Activated B cell treated with CpG ODN at 0.5 μM for 24 hours (primary cell): ENCODE measurements at places on chromosomes 6 and 20.

DNA sequence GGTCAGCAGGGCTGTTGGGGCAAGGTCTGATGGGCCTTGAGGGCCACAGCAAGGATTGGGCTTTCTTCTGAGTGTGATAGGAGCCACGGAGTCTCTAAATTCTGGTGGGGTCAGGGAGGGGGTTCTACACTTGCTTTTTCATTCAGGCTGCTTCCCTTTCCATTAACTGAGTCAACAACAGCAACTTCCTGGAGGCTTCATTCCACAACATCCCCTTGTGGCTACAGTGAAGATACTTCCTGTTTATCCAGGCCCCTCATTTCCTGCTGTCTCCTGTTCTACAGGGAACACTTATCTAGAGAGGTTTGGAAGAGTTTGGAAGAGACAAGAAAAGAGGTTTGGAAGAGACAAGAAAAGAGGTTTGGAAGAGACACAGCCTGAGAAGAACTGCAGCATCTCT is 144.8 kb upstream of the ENPP5 start:
- H3K27me3 ChIP-seq: no peaks in the 10 kb centered on the region
- H3K36me3 ChIP-seq: no peaks in the 10 kb centered on the region
- DNase-seq: no peak
- H3K4me3 ChIP-seq: no peak overlapping the region
- H3K27ac ChIP-seq: no peak overlapping the region

DNA sequence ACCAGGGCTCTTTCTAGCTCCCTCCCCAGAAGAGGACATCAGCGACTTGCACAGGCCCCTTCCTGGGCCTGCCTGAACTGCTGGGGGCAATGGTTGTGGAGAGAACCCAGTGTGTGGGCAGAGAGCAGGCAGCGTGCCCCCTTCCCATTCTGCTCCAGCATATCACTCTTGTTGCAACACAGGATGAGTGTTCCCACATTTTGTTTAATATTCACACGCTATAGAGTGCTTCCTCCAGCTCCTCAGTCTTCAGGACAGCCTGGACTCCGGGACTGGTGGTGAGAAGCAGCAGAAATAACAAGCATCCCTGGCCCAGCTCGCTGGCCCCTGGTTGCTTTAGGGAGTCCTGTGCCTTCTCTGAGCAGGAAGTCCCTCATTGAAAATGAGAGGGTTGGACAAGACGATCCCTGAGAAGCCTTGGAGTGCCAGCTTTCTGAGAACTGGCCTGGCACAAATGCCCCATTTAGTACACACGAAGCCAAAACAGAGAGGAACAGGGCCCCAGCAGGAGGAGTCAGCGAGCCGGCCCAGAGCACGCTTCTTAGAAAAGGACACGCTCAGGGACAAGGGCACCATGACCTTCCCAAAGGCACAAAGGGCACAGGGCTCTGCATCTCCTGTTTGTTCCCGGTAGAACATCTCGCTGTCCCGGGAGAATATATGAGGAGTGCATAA is 84.2 kb upstream of the FOXC1 start:
- H3K4me1 ChIP-seq: peaks cover 8% of the 10 kb centered on the region
- no peak for DNase-seq
- H3K4me3 ChIP-seq: no peak overlapping the region
- H3K27ac ChIP-seq: no peak overlapping the region

GRCh38 chr20:20261159-20261558 is 106.7 kb upstream of the INSM1 start:
- peaks cover 5% of the 10 kb centered on the region for H3K27me3 ChIP-seq
- DNase-seq: no peak
- H3K27ac ChIP-seq: no peak overlapping the region
- peaks cover 7% of the 10 kb centered on the region for H3K4me1 ChIP-seq

DNA sequence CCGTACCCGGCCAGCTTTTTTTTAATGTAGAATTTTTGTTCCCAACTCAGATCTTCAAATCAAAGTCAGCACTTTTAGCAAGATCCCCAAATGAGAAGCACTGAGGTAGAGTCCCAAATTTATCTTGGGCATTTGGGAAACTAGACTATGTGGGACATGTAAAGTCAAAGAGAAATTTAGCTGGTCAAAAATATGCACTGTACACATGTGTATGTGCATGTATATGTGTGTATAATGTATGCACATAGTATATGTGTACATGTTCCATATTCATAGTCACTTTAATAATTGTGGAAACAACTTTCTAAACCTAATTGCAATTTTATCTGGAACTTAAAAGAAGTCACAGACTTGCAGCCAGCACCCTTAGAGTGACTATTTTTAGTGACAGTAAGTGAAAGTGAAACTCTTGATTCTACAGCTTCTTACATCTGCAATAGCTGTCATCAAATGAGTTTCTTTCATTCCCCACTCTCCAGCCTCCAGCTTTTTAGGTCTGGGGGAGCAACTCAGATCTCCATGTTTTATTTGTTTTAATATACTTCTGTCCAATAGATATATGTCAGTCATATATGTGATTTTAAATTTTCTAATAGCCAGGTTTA is 53.6 kb downstream of the CDC40 start:
- peaks cover 13% of the 10 kb centered on the region for H3K4me1 ChIP-seq
- H3K4me3 ChIP-seq: no peak overlapping the region
- no peaks in the 10 kb centered on the region for H3K27me3 ChIP-seq
- H3K27ac ChIP-seq: peak overlapping the region; percentile 46

DNA sequence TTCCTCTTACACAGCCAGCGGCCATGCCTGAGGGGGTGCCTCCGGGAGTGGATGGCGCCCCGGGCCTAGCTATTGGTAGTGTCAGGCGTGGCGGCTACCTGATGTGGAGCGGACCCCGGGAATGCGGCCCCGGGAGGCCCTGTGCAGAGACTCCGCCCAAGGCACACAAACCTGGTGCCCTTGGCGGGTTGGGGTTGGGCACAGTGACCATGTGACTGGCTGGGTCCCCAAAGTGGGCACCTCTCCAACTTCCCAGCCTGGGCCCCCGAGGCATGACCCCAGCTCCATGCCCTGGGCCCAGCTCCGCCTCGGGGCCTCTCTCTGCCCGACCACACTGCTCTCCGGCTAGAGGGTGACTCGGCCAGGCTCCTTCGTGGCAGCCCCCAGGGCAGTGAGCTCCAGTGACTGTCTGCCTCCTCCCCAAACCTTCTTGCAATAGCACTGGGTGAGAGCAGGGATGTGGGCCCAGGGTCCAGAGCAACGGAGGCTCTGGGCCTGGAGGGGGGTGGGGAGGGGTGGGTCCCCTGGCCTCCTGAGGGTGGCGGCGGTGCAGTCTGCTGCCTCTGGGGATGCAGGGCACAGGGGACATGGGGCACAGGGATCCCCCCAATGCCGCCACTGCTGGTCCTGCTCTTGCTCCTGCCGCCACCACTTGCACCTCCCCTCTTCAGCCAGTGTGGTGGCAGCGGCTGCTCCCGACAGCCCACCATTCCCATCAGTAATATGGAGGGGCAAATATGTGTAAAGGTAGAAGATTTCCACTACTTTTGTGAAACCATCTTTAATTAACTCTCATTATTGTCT is 942.9 kb upstream of the EPHA7 start:
- no peaks in the 10 kb centered on the region for H3K4me1 ChIP-seq
- H3K36me3 ChIP-seq: no peaks in the 10 kb centered on the region
- no peaks in the 10 kb centered on the region for H3K27me3 ChIP-seq
- no peak overlapping the region for H3K4me3 ChIP-seq
- no peak for DNase-seq

DNA sequence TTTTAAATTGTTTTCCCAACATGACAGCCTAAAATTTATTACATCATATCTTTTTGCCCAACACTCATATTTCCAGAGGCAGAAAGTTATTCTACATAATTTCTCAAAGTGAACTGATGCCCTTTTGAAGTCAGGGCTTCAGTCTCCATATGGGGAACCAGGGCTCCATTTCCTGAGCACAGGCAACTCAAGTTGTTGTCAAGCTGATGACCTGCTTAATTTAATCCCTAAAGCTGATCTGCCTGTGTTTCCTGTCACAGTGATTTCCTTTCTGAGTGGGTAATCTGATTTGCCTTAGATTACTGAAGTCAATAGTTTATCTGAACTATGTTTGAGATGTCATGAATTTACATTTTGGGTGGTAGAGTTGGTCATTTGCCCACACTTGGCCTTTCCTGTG is 932.1 kb upstream of the MANEA start:
- no peaks in the 10 kb centered on the region for H3K4me1 ChIP-seq
- DNase-seq: no peak
- H3K27me3 ChIP-seq: no peaks in the 10 kb centered on the region
- H3K36me3 ChIP-seq: no peaks in the 10 kb centered on the region
- no peak overlapping the region for H3K27ac ChIP-seq

DNA sequence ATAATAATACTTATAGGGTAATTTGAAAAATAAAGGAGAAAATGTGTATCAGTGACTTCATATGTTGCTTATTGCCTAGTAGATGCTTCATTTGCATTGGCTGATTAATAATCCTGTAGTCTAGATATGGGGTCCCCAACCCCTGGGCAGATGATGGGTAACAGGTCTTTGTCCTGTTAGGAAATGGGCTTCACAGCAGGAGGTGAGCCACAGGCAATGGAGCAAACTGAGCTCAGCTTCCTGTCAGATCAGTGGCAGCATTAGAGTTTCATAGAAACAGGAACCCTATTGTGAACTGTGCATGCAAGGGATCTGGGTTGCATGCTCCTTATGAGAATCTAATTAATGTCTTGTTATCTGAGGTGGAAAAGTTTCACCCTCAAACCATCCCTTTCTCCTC is 1049.5 kb upstream of the EPHA7 start:
- DNase-seq: no peak
- H3K27me3 ChIP-seq: no peaks in the 10 kb centered on the region
- H3K27ac ChIP-seq: no peak overlapping the region
- no peaks in the 10 kb centered on the region for H3K36me3 ChIP-seq
- H3K4me3 ChIP-seq: no peak overlapping the region

GRCh38 chr6:160667639-160668481 is 3.8 kb upstream of the LPA start:
- H3K27me3 ChIP-seq: peaks cover 6% of the 10 kb centered on the region
- no peaks in the 10 kb centered on the region for H3K36me3 ChIP-seq
- H3K4me3 ChIP-seq: no peak overlapping the region
- H3K27ac ChIP-seq: no peak overlapping the region
- DNase-seq: no peak

DNA sequence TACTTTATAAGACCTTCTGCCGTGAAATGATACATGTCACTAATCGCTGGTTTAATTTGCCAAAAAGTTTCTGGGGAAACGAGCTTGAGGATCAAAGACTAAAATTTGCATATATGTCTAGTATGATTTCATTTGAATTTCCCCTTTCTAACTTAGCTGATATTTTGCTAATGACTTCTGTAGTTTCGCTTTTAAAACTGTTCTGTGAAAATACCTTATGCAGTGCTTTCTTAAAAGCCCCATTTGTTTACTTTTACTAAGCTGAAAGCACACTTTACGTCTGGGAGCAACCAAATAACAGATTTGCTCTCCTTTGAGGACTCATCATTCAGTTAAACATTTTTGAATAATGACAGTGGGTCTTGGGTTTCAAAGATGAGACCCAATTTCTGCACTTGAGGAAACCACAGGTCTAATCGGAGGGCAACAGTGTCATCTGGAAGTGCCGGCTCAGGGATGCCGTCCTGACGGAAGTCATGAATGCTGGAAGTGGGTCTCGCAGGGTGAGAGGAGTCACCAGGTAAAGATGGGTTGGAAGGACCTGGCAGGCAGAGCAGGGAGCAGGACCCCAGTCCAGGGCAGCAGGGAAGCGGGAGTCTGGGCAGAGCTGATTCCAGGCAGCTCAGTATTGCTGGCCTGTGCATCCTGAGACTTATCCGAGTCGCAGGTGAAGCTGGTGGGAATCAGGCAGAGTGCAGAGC is 33.2 kb downstream of the PLEKHG1 start:
- H3K4me3 ChIP-seq: peak overlapping the region; percentile 99
- no peaks in the 10 kb centered on the region for H3K27me3 ChIP-seq
- peaks cover 27% of the 10 kb centered on the region for H3K36me3 ChIP-seq
- peak overlapping the region; percentile 97 for H3K27ac ChIP-seq
- DNase-seq: peak; percentile 33

DNA sequence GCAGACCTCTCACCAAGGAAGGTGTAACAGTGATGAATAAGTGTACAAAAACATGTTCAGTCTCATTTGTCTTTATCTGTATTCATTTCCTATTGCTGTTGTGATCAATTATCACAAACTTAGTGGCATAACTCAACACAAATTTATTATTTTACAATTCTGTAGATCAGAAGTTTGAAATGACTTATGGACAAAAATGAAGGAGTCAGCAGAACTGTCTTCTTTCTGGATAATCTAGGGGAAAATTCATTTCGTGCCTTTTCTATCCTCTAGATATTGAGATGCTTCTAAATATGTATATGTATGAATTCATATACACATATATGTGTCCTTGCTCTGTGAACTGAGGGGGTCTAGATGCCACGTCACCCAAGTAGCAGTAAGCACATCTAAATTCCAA is 663.1 kb upstream of the MARCKS start:
- H3K27ac ChIP-seq: no peak overlapping the region
- no peaks in the 10 kb centered on the region for H3K4me1 ChIP-seq
- H3K36me3 ChIP-seq: no peaks in the 10 kb centered on the region
- DNase-seq: no peak
- no peak overlapping the region for H3K4me3 ChIP-seq
